ENCODE measurements at places on chromosomes 2 and 18.

DNA sequence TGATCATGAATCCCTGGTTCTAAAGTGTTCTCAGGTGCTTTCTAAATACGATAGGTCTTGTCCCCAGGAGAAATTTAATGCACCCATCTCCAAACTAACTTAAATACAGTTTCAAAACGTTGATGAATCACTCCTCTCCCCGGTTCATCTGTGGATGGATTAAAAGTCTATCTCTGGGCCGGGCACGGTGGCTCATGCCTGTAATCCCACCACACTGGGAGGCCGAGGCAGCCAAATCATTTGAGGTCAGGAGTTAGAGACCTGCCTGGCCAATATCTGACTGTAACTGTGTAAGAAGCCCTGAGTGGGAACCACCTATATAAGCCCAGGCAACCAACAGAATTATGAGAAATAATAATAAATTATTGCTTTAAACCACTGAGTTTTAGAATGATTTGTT lies 78.7 kb downstream of the LONRF2 start:
- DNase-seq: no peak

DNA sequence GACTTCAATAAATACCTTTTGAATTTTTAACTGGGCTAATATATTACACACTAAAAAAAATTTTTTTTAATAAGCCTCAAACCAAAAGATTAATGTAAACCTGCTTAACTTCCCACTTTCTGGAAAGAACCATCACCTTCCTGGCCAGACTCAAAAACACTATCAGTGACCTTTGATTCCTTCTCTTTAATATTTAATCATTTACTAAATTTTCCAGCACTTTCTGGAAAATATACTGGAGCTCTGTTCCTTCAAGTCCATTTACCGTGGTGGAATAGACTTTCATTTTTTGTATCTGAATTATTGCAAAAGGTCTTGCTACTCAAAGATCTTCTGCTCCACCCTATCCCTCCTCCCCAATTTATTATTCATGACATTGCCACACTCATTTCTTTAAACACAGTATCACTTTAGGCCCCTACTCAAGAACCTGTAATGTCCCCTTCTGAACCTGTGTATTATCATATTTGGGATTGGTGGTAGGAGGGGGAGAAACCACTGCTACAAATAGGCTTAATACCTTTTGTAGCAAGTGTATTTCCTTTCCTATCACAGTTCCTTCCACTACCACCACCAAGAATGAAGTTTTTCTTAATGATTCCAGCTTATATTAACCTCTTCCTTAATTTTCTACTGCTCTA lies 7.4 kb downstream of the PPP4R3B start:
- DNase-seq: no peak

GRCh38 chr18:64416990-64417389 lies 268.1 kb upstream of the LINC00305 start:
- no peak for DNase-seq

GRCh38 chr2:161245261-161245553 lies 63.0 kb upstream of the PSMD14 start:
- DNase-seq: no peak

DNA sequence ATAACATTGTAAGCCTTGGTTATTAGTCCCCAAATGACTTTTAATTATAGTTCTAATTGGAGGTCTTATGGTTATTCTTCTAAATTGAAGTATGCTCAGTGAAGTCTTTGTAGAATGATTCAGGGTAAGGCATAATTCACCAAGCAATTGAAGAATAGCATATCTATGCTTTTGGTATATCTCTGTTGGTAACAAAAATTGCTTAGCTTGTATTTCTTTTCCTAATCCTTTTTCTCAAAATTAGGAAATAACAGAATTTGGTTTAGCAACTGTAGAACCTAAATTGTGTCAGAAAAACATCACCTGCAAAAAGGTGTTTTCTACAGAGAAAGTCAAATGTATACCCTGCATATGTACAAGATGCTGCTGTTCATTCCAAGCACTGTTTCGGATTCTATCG lies 189.2 kb upstream of the EPHA4 start:
- no peak for DNase-seq

DNA sequence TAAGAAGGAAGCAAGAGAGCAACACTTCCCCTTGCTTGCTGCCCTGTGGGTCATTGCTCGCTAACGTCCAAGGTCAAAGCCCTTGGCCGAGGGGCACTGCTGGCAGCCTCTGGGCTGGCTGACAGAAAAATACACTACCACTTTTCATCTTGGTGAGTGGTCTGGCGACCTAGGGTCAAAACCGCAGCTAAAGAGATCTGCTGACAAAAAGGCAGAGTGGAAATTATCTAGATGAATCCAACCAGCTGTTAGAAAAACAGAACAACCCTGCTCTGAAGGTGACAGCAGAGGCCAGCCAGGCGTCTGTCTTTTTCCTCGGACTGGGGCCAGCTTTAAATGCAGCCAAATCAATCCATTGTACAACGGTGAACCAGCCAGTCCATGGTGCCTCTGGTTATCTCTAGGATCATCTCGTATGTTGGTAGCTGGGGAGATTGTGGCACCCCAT lies 92.6 kb downstream of the CD8B2 start:
- no peak for DNase-seq

GRCh38 chr2:241122376-241123002 lies 20.4 kb upstream of the MTERF4 start:
- DNase-seq: no peak

DNA sequence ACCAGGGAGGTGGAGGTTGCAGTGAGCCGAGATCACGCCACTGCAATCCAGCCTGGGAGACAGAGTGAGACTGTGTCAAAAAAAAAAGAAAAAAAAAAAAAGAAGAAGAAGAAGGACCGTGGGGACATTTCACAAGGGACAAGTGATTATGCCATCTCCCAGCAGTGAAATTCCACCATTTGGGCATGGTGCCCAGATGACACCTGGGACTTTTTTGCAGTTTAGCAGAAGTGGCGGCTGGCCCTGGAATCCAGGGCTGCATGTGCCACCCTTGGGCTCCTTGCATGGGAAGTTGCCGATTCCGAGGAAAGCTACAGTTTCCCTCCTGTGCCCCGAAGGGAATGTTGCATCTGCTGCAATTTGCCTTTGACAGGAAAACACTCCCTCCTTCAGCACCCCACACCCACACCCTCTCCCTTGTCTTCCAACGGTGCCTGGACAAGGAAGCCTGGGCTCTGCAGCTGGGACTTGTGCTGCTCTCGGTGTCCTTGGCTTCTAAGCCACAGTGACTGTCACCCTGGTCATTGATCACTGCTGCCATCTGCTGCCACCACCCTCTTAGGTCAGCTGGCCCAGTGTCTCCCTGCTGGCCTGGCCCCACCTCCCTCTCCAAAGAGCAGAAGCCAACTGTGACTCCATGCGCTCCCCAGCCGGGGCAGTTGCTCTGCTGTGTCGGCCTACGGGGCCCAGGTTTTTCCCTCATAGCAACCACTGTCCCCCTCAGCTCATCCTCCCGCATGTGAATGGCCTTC lies 56.4 kb upstream of the LRRC30 start:
- DNase-seq: no peak

- no peak for DNase-seq
These were observed 677.0 kb upstream of the FANCL start for GRCh38 chr2:58918141-58918540.

DNA sequence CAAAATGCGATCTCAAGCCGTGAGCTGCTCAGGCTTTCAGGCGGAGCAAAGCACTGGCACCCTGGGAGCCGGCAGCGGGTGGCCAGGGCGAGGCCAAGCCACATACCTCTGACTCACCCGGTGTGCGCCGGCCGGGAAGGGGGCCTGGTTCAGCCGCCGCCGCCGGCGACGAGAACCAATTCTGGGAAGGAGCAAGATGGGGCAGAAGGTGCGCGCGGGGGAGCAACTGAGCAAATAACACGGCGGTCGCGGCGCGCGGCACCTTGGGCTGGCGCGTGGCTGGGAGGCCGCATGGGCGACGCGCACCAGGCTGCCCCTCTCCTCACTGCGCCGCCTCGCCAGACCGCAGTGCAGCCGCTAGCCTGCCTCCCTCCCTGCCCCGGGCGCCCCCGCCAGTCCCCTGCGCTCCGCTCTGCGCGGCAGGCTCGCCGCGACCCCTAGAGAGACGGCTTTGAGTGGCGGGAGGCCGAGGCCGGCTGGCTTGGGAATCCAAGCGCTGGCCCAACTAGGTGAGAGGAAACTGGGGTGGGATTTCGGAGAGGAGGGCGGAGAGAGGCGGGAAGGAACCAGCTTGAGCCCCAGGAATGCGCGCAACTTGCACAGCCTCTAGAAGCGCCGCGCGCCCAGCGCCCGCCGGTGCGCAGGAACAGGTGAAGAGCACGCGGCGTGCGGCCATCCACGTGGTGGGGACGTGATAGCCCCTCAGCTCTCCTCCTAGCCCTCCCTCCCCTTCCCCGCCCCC lies 3.2 kb downstream of the NRP2 start:
- DNase-seq: no peak

DNA sequence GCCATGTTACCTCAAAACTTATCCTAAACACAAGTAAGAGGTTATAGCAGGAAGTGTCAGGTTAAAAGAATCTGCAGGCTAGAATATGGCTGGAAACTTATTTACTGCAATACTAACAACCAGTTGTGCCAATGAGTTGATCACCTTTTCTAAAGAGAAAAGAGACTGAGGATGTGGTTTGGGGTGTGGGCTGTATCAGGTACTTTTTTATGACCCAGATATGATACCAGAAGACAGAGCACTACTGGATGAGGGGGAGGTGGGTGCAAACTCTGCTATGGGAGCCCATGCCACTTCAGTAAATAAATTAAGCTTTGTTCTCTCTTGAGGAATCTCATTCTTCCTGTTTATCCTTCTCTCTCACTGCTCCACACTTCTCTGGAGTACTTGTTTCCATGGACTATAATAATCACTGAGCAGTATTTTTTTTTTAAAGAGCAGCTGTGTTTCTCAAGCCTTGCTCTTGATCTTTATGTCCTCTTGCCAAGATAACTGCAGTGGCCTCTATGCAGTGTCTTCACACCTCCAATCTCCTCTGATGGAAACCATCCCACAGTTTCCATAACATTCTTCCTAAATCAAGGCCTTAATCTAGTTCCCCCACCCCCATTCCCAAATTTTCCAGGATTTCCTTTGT lies 51.2 kb upstream of the NOSTRIN start:
- DNase-seq: no peak

DNA sequence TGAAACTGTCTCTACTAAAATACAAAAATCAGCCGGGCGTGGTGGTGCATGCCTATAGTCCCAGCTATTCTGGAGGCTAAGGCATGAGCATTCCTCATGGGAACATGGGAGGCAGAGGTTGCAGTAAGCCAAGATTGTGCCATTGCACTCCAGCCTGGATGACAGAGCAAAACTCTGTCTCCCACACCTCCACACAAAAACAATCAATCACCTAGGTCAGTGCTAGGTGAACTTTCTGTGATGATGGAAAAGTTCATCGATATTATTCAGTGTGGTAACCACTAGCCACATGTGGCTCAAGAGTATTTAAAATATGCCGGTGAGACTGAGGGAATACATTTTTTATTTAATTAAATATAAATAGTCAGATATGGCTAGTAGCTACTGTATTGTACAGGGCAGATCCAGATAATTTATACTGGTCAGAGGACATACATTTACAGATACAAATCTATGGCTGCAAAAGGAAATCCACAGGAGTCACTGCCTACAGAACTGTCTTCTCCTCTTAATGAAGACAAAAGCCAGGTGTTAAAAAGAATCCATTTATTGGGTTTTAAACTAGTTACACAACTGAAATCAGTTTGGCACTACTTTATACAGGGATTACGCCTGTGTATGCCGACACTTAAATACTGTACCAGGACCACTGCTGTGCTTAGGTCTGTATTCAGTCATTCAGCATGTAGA lies 3.9 kb upstream of the GPR75 start:
- no peak for DNase-seq

DNA sequence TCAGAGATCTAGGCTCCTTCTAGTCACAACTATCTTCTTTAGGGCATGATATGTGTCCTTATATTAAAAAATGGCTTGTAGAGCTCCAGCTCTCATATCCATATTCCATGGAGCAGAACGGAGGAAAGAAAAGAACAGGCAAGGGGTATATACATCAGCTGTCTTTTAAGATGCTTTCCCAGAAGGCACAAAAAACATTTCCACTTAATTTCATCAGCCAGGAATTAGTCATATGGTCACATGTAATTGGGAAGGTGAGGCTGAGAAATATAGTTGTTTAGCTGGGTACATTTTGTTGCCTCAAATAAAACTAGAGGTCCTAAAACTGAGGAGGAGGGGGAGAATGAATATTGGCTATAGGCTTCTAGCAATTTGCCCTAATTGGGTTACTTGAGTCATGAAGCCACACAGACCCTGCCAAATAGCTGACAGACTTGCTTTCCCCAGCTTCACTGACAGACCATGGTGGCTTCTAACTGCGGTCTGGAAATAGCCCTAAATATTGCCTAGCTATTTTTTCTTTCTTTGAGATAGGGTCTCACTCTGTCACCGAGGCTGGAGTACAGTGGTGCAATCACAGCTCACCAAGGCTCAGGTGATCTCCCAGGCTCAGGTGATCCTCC lies 20.0 kb downstream of the MAIP1 start:
- no peak for DNase-seq
